ENCODE measurements at places on chromosomes 1 and 21.

- peak; percentile 60 for DNase-seq
These were observed 23.7 kb downstream of the CAMK1G start for GRCh38 chr1:209607102-209607794.

DNA sequence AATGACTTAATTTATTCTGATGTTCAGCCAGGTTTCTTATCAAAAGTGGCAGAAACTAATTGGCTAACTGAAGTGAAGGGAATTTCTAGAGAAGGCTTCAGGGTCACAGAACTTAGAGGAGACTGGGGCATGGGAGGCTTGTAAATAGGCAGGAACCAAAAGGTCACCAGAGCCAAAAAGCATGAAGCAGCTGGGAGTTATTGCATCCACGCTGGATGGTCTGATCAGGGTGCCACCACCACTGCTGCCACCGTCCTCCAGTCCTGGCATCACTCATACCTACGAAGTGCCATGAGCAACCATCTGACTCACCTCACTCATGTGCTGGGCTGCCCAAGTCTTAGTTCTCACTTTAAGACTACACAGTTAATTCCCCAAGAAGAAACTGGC, 82.5 kb upstream of the DPH5 start:
- no peak for DNase-seq

GRCh38 chr1:9442278-9442846, 96.9 kb upstream of the SLC25A33 start:
- DNase-seq: no peak

DNA sequence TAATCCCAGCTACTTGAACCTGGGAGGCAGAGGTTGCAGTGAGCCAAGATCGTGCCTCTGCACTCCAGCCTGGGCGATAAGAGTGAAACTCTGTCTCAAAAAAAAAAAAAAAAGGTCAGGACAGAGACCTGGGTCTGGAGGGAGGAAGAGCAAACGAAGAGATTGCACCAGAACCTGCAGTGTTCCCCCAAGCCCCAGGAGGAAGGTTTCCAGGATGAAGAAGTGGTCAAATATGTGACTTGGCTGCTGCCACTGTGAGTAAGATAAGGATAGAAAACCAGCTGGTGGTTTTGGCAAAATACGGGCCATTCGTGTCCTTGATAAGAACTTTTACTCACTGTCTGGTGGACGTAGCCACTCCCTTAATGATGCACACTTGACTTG, 42.2 kb downstream of the CLDN14 start:
- DNase-seq: no peak

DNA sequence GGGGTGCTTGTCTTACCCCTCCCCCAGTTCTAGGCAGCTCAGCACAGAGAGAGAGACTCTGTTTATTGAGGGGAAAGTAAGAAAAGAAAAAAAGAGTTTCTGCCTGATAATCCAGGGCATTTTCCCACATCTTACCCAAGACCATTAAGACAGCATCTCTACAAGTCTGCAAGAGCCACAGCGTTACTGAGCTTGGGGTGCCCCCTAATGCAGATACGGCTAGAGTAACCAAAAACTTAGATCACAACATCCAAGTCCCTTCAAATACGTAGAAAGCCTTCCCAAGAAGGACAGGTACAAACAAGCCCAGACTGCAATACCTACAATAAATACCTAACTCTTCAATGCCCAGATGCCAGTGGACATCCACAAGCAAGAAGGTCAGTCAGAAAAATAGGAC, 6.2 kb upstream of the TEX50 start:
- DNase-seq: no peak

- no peak for DNase-seq
These were observed 463.1 kb downstream of the USP25 start for GRCh38 chr21:16192902-16193301.

Data from T-helper 2 cell treated with Interferon-gamma antibody and Interleukin-4, amounts not matched to agents 5 μg/mL and 100 μg/mL, for 36 hours (primary cell).